Nucleus accumbens (tissue), 56 donors: ENCODE measurements at places on chromosomes 1 and 21.

- DNase-seq, result no peak
These were observed 313.5 kb upstream of the SGIP1 start for GRCh38 chr1:66220477-66220876.

GRCh38 chr1:221022331-221022730, 143.1 kb downstream of the HLX start:
- DNase-seq, result no peak

- no peak for DNase-seq
These were observed 5.0 kb downstream of the ADARB1 start for GRCh38 chr21:45079351-45079750.

GRCh38 chr1:2635361-2636010, 2.7 kb upstream of the MMEL1 start:
- no peak for DNase-seq

DNA sequence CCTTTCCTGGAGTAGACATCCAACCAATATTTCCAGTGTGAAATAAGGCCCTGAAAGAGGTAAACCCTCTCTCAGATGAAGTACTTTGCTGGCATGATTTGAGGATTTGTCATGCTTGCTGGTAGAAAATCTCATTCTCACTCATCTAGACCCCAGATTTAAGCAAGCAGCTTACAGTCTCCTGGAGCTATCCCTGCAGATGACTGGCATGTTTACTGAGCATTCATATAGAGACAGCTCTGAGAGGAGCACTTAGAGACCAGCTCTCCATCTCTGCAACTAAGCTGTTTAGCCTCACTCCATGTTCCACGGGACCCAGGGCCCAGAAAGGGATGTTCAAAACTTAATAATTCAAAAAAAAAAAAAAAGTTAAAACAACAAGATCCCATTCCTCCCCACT, 34.2 kb downstream of the GPR161 start:
- DNase-seq, result no peak

GRCh38 chr1:46285730-46286477, 17.5 kb downstream of the LRRC41 start:
- no peak for DNase-seq

DNA sequence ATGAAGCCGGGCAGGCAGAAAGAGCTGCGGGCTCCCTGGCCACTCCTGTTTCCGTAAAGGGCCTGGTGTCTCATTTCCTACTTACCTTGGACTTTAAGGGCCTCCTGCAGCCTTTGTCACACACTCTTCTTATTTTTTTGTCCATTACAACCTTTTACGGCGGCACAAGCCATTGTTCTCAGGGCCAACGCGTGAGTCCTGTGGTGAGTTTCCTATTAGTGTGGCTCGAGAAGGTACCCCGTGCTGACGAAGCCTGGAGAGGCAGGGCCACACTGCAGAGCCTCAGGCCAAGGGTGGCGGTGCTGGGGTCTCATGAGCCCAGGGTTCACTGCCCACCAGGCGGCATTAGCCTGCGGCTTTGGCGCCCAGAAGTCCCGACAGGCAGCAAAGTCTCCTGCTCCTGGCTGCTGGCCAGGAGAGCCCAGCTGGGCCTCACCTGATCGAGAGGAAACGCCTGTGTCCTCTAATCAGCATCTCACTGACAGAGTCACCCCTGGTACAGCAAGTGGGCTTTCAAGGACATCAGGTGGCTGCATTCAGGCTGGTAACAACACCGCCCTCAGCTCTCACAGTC, 62.0 kb downstream of the SIK1 start:
- no peak for DNase-seq

DNA sequence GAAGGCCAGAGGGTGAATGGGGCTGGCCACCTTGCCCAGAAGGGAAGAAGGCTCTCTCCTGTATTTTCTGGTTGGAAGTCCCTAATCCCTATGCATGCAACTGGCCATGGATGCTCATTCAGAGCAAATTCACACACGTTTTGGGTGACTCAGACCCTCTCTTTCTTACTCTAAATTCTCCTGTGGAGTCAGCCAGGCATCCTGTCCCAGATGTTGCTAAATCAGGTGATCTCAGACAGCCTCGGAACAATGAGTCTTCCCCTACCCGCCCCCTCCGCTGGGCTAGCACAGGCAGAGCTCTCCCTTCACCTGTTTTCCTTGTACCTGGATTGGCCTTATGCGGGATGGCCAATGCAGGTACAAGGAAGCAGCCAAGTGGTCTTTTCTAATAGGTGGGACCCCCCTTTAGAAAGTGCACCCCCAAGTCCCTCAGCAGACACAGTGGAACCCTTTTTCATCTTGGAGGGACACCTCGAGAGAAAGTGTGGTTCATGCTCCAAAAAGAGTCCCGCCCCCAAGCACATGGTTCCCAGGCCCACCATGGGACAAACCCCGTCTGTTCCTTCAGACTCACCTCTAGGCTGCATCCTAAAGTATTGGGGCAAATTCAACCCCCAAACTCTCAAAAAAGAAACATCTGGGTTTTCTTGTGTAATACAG, 8.6 kb downstream of the S100A6 start:
- no peak for DNase-seq

GRCh38 chr1:165842671-165843129, 15.3 kb downstream of the UCK2 start:
- DNase-seq, result no peak

DNA sequence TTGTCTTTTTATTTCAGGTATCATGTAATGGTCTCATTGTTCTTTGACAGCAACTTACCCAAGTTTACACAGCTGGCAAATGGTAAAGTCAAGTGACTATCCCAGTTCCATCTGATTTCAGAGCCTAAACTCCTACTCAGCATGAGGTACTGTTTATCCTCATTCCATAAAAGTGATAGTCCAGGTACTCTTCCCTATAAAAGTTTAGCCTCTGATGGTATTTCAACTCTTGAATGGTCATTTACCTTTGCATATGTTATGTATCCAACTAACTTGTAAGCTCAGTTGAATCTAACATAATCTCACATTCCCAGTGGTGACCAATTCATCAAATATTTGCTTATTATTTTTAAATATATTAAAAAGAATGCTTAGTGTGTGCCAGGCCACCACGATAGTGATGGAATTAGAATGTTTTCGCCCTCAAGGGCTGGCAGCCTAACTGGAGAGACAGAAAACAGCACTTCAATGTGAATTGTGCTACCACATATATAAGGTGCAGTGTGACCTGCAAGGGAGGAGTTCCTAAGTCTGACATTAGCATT, 307.1 kb downstream of the CTH start:
- no peak for DNase-seq

DNA sequence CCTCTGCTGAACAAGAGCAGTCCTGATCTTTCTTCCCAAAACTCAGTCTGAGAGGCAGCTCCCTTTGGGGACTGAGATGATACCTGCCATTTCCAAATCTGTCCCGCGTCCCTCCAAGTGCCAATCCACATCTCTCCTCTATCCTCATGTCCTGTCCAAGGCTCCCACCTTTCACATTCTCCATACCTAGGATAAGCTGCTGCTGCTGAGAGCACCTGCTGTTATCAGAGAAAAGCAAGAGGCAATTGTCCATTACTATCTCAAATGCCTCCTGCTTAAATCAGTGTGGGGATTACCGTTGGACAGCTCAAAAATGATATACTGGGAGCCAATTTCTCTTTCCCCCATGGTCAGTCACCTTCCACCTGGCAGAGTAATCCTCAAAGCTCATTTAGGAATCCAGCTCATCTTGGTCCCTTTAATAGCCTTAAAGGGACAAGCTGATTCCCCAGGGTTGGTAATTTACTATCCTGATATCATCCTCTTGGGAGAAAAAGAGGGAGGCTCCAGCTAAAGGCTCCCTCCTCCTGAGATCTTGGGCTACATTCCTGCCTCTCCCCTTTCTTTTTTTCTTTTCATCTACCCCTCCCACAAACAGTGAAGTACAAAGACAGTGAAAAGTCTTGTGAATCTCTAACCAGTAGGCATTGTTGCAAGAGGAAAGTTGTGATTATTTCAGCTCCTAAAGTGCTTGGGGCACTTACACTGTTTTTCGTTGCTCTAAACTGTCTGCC, 278.1 kb upstream of the CAMK1G start:
- no peak for DNase-seq

GRCh38 chr1:46030876-46031660, 101.4 kb downstream of the PIK3R3 start:
- DNase-seq, result no peak

DNA sequence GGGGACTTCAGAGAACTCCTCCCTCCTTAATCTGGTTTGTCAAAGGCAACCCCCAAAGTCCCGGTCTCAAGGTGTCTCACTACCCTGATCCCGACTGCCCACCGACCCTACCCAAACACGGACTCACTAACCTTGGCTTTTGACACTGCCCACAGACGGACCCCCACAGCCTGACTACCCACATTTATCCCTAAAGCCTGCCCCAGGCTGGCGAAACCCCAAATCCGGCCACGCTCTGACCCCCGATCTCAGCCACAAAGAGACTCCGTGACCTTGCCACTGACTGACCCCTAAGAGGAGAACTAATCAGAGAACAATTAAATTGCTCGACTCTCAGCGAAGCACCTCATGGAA, 5.2 kb downstream of the ID3 start:
- DNase-seq, result no peak

DNA sequence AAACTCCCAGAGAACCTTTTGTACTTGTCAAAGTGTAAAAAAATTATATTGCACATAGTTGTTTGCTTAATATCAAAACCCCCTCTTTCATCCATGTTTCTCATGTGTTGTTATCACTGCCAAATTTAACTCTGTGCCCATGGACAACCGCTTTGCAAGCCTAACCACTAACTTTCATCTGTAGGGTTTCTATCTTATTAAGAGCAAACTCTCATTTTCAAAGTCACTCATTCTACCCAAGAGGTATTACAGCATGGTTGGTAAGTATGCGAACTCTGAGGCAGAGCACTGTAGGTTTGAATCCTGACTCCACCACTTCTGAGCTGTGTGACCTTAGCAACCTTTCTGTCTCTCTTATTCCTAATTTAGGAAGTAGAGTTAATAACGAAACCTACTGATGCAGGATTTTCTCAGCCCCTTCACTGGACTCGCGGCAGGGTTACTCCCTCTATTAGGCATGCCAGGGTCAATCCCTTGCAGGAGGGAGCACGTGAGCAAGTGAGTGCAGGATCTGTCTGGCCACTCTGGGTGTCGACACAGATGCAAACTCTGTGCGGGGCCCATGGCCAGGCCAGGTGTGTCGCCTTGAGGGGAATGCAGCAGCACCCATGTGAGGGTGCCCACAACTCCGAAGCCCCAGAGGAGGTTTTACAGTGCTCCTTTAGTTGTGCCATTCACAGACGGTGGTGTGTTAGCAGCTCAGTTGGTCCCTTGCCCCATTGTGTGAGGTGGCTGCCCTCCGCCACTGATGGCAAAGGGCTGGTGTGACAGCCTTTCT, 361.5 kb upstream of the ADGRL2 start:
- DNase-seq, result no peak

DNA sequence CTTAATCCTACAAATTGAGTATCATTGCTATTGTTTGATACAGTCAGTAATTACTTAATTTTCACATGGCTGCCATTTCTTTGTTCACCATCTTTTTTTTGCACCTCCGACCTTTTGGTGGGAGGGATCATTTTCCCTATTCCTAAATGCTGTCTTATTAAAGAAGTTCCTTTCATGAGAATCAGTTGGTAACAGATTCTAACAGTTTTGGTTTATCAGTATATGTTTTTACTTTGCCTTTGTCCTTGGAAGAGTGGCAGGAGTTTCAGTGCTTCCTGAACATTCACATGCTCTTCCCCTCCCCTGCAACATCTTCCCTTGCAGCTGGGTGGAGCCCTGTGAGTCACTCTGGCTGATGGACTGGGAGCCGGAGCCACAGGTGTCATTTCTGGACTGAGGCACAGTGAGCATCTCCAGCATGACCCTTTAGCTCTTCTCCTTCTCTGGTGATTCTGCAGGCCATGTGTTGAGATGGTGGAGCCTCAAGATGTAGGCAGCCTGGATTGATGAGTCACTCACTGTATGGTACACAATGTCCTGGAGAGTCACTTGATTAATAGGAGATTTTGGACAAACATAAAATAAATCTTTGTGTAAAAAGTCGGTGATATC, 217.7 kb downstream of the URB2 start:
- no peak for DNase-seq

DNA sequence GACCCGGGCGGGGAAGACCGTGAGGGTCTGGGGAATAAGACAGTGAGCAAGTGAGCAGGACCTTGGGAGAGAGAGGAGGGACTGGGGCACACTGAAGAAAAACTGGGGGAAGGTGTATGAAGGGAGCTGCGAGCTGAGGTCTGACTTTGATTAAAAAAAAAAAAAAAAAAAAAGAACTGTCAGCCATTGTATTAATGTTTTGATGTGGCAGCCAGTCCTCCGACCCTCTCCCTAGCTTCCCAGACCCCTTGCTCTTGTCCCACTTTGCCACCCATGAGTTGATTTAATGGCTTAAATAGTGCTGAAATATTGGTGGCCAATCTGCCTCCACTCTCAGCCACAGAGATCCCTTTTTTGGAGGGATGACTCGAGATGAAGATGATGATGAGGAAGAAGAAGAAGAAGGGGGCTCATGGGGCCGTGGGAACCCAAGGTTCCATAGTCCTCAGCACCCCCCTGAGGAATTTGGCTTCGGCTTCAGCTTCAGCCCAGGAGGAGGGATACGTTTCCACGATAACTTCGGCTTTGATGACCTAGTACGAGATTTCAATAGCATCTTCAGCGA, 652 bp downstream of the HAX1 start:
- no peak for DNase-seq

GRCh38 chr1:162976628-162977027, 92.5 kb upstream of the RGS4 start:
- DNase-seq, result no peak

- no peak for DNase-seq
These were observed 28.5 kb downstream of the MAB21L3 start for GRCh38 chr1:116139592-116140134.

DNA sequence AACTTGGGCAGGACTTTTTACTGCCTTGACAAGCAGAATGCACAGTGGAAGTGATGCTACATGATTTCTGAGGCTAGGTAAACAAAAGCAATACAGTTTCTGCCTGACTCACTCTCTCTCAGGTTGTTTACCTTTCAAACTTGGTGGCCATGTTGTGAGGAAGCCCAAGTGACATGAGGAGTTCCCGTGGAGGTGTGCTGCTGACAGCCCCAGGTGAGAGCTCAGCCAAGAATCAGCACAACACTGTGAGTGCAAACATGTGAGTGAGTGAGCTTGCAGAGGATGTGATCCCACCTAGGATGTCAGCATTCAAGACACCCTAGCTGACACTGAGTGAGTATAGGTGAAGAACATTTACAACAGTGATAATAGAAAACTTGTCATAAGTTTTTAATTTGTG, 71.1 kb upstream of the IFNAR2 start:
- no peak for DNase-seq

DNA sequence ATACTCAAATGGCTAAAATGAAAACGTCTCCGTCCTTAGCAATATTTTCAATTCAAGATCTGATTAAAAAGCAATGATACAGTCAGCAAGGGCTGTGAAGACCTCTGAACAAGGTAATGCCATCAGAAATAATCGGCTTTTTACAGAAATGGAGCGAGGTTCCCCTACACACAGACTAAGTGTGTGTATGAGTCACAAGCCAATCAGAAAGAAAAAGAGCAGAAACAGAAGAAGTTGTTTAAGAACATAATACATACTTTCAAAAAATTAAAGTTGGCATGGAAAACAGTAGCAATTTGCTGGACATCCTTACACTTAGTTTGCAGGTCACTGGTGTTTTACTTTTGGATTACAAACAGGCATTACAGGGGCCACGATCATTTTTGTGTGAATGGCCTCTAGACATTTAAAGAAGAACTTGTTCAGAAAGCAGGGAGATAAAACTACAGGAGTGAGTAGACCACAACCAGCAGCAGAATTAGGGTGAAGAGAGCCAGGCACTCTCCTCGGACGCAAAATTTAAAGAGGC, 350.0 kb upstream of the RUNX1 start:
- no peak for DNase-seq

GRCh38 chr1:162950187-162950586, 89.2 kb upstream of the CCDC190 start:
- DNase-seq, result no peak
